Ovary (tissue), 10 donors: ENCODE measurements at places on chromosomes 3 and 15.

GRCh38 chr15:89586651-89587050, 11.4 kb downstream of the TICRR start:
- DNase-seq, result no peak

GRCh38 chr15:98728811-98729160, 80.4 kb downstream of the IGF1R start:
- DNase-seq, result no peak

DNA sequence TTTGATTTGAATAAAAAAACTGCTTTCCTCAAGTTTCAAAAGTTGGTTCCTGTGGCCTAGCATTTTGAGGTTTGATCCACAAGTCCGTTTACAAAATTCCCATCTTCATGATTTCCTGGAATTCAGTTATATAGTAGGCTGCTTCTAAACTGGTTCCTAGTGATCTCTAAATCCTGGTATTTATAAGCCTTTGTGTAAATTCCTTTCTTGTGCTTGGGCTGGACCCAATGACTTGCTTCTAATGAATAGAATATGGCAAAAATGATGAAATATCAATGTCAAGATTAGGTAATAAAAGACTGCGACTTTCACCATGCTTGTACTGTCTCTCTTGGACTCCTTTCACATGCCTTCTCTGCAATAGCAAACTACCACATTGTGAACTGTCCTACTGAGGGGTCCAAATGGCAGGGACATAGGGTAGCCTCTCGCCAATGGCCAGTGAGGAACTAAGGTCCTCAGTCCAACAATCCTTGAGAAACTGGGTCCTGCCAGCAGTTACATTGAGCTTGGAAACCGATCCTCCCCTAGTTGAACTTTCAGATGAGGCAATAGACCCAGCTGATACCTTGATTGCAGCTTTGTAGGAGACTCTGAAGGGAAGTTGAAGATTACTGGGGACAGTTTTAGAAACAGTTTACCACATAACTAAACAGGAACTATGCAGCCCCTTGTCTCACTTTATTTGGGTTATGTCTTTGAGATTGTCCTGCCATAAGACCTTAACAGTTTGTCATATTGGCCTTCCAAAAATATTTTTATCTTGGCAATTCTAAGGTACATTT, 303.9 kb upstream of the TBC1D5 start:
- DNase-seq, result no peak

DNA sequence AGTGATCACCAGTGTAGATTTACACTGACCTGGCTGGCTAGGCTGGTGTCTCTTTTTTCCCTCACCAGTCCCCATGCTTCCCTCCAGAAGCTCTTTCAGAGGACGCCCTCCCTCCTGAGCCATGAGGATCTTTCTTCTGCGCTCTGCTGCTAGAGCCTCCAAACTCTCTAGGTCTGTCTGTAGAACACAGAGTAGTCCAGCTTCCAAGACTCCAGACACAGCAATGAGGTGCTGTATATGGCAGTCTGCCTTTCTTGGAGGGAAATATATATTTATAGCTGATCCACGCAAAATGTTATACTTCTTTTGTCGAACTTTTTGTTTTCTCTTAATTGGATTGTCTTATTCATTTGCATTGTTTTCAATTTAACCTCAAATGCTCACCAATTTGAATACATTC, 1121.8 kb downstream of the ROBO2 start:
- DNase-seq, result no peak

GRCh38 chr3:193499136-193499770, 55.4 kb downstream of the ATP13A4 start:
- DNase-seq, result no peak

DNA sequence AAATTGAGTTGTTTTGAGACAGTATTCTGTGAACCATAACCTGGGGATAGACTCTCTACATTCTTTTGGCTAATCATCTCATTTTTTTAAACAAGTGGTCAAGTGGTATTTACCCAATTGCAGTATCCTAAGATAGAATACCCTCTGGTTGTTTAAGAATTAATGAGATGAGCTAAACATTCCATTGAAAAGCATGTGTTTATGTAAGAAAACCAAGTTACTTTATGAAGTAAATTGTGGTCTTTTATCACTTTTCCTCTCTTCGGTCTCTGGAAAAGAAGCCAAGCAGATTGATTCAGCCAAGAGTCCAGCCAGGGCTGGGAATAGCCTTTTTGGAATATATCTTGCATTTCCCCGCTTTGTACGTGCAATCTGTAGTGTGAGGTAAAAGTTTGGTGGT, 185.7 kb upstream of the TOPAZ1 start:
- DNase-seq, result no peak

DNA sequence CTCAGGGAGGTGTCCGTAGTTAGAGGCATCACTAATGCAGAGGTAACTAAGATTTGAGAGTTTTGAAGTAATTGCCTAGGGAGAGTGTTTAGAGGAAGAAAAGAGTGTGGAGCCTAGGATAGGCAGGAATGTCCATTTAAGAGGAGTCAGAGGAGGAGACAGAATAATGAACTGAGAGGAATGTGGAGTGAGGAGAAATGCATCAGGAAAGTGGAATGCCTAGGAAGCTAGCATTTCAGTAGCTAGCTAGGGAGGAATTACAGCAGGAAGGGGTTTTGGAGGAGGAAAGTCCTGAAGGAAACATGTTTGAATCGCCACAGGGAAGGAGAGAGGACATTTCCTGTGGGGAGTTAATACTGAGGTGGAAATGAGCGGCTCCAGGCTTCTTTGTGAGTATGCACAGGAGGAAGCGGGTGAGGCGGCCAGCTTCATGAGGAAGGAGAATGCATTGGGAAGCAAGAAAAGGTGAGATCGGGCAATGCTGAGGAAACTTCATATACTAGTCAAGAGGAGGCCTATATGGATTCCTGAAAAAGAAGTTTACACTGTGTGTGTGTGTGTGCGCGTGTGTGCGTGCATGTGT, 154.3 kb downstream of the TMEM108 start:
- no peak for DNase-seq

DNA sequence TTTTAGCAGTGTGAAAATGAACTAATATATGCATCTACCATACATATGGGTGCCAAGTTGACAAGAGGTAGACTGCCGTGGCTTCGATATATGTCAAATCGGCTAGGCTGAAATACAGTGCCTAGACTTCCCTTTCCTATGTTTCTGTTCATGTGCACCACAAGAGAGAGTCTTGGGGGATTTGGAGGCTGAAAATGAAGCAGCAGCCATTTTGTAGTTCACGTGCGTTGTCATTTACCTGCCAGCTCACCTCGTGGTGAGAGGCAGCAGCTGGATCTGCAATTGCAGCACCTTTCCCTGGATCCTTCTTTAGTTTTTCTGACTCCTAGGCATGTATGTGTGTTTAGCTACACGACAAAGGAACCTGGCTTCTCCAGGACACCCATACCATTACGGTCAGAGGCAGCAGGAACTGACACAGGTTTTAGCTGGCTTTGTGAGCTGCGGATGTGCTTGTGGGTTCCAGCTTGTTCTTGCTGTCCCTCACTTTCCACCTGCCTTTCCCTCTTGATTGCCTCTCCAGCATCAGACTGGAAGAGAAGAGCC, 40.5 kb upstream of the SIAH2 start:
- no peak for DNase-seq

- DNase-seq, result no peak
Observed at GRCh38 chr3:175620093-175620492, 761.0 kb downstream of the NAALADL2 start.

- DNase-seq, result no peak
Observed at GRCh38 chr15:55253580-55253979, 36.0 kb downstream of the RAB27A start.

DNA sequence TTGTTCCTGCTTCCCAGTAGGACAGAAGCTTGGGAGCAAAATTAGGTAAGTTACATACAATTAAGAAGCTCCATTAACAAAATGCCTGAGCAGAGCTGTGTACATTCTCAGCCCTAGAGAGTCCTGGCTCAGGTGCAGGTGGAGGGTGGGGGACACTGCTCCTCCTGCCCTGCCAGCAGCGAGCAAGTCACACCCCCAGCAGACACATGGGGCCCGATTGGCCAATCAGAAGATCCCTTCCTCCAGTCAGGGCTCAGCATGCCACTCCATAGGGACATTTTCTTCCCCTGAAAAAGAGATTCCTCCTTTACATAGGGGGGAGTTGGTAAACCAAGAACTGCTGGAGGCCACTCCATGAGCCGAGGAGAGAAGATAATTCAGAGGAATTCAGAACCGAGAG, 62.1 kb downstream of the PLXNA1 start:
- DNase-seq, result no peak

DNA sequence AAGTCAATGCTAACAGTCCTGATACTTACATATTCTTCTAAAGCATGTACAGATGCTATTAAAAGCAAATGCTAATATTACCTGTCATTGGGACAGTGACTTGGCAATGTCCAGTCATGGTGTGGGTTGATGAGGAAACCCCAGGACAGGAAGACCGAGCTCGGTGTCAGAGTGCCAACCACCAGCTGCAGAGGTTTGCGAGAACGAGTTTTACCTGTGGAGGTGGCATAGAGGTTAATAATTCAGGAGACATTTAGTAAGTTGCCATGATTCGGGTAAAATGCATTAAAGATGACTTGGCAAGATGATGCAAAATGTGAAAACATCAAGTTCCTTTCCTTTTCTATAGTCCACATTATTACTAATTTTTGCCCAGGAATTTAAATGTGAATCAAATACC, 94.5 kb downstream of the ABI3BP start:
- DNase-seq, result no peak

GRCh38 chr3:141546081-141546480, 59.3 kb downstream of the RASA2 start:
- no peak for DNase-seq

DNA sequence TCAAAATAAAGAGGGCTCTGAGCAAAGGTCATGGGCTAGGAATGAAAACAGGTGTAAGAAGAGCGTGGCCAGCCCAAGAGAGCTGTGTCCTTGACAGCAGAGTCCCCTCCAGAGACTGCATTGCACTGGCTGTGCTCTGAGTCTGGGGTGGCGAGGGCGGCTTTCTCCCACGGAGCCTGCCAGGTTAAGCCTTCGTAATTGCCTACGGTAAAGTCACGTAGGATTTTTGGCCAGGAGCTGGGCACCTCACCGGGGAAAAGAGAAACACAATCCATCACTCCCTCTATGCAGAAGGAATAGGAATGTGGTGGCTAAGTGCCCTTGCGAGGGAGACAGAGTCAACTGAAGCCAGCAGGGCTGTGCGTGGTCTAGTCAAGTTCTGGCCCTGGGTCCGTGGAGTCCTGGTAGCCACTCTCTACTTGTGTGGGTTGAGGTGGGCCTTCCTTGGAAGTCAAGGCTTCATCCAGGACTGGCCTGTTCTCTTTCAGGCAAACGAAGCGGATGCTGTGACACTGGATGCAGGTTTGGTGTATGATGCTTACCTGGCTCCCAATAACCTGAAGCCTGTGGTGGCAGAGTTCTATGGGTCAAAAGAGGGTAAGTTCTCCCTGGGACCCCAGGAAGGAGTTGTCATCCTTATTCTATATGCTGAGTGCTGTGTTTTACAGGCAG, 7.0 kb downstream of the TF start:
- no peak for DNase-seq

DNA sequence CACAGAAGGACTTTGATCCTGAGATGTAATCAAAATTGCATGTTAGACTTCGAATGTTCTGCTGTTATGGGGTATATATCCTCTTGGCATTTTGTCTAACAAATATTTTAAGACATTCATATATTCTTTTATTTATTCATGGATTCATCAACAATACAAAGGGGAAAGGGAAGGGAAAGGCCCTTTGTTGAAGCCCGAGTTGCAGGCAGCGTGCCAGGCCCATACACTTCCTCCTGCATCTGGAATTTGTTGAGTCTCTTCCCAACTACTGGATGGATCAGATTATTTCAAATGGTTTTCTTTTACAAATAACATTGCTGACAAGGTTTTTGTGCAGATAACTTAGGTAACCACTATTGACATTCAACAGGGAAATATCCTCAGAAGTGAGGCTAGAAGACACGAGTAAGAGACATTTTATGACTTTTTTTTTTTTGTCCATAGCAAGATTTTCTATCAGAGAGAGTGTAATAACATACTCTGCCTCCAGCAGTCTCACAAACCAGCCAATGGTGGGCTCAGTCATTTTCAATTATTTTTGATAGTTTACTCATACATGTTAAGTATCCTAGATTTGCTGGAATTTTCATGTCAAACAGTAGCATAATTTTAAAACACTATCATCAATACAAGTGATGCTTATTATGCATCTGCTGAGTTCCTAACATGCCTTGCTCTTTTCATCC, 94.3 kb downstream of the RPL39L start:
- DNase-seq, result no peak

DNA sequence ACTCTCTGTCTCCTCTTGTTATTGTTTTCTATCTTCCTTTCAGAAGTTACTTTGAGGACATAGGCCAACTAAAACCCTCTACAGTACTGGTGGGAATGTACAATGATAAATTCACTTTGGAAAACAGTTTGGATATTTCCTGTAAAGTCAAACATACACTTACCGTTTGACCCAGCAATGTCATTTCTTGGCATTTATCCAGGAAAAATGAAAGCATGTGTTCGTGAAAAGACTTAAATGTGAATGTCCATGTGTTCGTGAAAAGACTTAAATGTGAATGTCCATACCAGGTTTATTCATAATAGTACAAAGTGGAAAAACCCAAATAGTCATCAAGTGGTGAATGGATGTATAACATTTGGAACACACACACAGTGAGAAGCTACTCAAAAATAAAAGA, 361.5 kb upstream of the DPH6 start:
- DNase-seq, result no peak

GRCh38 chr15:84740691-84741090, 7.7 kb upstream of the ZNF592 start:
- DNase-seq, result no peak

GRCh38 chr15:79372428-79372827, 59.7 kb upstream of the MINAR1 start:
- no peak for DNase-seq

DNA sequence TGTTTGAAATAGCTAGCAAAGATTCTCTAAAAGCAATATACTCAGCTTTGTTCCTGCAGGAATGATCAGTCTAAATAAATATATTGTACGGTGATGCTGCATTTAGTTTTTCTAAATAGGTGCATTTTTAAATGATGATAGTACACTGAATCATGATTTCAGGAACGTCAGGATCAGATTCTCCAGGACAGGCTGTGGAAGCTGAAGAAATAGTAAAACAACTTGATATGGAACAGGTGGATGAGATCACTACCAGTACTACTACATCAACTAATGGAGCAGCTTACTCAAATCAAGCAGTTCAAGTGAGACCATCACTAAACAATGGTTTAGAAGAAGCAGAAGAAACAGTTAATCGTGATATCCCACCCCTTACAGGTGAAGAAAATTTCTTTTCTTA, 46.3 kb upstream of the EIF3J start:
- DNase-seq, result no peak

DNA sequence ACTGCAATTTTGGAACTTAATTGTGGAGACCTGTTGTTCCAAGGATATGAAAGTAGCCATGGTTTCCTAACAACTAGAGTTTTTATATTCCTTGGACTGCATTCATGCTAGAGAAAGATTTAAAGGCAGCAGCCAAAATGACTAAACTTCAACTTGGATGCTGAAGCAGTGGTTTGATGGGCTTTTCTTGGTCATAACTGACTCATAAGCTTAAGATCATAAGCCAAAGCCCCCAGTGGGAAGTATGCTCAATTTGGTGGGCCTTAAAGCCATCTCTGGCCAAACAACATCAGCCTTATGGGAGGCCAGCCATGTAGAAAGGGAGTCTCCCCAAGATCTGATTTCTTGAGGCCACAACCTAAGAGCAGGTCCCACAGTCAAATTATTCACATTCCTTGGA, 80.2 kb downstream of the ZNF280D start:
- DNase-seq, result no peak
